ENCODE measurements at places on chromosomes 13 and 19.

DNA sequence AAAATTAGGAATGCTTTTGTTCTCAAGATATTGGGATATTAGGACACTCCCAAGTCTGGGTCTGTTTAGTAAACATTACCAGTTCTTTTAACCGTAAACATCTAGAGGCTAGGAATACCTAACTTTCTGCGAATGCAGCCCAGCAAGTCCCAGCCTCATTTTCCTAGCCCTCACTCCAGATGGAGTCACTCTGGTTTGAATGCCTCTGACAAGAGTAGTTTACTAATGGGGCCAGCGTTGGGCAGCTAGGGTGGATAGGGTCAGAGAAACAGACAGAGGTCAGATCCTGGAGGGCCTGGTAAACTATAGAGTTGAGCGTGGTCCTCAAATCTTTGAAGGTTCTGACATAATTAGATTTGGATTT lies 53.6 kb downstream of the WDFY2 start:
- no peak for DNase-seq

DNA sequence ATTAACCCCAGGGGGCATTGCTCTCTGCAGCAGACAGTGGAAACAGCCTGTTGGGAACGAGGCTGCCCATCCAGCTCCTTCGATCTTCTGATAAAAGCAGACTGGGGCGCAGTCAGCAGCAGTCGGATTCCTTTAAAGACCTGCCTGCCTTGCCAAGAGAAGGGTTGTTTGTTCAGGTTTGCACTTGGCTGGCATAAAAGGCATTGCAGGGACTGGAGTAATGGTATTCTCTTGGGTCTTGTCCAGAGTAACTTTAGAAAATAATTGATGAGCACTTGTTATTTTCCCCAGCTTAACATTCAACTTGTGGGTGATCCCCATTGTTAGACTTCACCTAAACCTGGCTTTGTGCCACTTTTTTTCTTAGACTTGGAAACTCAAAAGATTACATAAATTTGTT lies 67.3 kb upstream of the SLC10A2 start:
- DNase-seq, result no peak

GRCh38 chr19:8459520-8460270 lies 14.9 kb downstream of the HNRNPM start:
- peak; percentile 80 for DNase-seq

- DNase-seq, result no peak
Observed at GRCh38 chr13:113898391-113898790, 34.5 kb upstream of the GAS6 start.

DNA sequence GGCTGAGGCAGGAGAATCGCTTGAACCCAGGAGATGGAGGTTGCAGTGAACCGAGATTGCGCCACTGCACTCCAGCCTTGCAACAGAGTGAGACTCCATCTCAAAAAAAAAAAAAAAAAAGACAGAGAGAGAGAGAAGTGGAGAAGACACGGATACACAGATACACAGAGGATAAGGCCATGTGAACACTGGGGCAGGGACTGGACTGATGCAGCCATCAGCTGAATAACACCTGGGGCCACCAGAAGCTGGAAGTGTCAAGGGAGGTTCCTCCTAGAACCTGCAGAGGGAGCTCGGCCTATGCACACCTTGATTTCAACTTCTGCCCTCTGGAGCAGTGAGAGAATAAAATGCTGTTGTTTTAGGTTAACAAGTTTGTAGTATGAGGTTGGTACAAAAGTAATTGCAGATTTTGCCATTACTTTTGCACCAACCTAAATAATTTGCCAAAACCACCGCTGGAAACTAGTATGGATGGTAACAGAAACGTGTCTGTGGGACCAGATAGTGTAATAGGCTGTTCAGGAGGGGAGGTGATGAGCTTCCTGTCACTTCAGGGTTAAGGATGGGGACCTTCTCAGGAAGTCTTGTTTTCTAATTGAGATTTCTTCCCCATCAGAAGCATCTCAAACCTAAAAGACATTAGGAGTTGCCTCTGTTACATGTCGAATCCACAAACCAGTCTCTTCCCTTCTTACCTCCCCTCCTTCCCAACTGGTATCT lies 36.4 kb upstream of the IGSF23 start:
- DNase-seq, result no peak

DNA sequence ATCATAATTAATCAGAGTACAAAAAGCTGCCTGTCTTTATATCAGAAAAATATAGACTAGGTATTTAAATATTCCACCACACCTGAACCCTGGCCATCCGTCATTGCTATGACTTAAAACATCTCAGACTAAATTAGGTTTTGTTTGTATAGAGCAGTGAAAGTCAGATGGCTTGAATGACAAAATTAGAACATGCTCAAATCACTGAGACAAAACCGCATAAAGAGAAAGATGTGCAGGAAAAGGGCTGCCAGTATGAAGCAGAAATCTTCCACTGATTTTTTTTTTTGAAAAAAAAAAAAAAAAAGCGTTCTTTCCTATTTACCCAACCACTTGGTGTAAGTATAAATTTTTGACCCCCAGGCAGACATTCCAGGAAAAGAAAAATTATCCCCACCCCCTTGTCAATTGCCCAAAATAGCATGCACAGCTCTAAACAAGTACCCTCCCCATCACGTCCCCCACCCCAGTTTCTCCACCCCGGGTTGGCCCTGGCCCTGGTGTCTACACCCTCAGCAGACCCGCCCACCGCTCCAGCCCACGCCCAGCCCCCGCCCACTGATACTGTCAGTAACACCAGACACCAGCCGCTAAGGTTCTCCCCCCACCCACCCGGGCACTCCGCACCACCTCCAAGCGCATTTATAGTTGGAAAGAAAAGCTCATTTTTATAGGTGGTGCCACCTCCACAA lies 118.6 kb downstream of the URI1 start:
- no peak for DNase-seq
